ENCODE measurements at places on chromosomes 5 and 9.

- no peak for DNase-seq
These were observed 170.7 kb upstream of the ZNF618 start for GRCh38 chr9:113705306-113705927.

DNA sequence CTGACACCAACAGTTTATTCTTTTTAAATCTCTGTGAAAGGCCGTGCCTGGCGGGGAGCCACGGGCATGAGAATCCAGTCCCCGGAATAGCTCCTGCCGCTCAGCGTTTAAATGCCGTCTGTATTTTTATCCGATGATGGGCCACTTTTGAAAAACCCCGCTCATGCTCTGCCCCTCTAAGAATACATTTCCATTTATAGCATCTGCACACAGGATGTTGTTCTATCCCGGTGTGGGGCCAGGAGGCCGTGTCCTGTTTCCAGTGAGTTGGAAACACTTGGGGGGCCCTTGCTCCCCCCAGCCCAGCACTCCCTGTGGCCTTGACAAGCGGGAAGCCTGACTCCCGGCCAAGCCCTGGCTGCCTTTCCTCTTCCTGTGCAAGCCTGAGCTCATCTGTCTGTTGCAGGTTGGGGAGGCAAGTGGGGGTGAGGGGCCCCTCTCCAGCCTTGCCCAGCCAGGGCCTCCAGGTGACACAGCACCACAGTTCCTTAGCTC is 39.0 kb downstream of the ERGIC1 start:
- peak; percentile 96 for DNase-seq

GRCh38 chr5:152549709-152550108 is 144.6 kb upstream of the NMUR2 start:
- no peak for DNase-seq

DNA sequence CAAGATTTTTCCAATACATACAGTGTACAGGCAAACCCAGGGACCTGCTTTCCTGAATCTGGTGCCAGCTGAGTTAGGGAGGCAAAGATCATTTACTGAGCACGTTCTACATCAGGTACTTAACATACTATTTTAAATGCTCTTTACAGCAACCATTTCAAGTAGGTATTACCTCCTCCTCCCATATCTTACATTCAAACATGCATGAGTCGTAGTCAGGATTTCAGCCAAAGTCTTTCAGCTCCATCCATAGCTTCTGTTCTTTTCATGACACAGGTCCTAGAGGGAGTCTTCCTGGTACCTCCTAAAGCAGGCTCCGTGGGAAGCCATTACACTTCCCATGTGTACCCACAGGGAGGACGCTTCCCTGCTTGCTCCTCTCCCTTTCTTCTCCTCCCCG is 11.7 kb downstream of the KCNV2 start:
- DNase-seq, result no peak

- no peak for DNase-seq
These were observed 67.8 kb downstream of the LHX2 start for GRCh38 chr9:124079176-124079925.

GRCh38 chr9:37425298-37425752 is 2.8 kb downstream of the GRHPR start:
- DNase-seq, result no peak

GRCh38 chr5:92635001-92635461 is 946.0 kb downstream of the NR2F1-AS1 start:
- no peak for DNase-seq

- no peak for DNase-seq
These were observed 47.4 kb downstream of the SPEF2 start for GRCh38 chr5:35665096-35665495.

DNA sequence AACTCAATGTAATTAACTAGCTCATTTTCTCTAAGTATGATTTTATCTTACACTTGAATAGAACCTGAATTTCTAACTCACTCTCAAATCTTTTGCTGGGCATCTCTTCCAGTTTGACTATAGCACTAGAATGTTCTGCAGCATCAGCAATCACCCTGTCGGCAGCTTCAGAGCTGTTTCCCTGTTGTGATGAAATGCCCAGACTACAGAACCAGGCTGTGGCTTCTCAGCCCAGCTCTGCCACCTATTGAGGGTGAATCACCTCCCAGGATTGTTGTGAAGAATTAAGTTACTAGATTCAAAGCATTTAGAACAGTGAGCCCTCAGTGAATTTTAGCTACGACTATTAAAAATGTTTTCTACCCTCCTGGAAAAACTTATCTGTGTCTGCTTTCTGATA is 90.4 kb upstream of the ANKRD55 start:
- DNase-seq, result no peak

- no peak for DNase-seq
These were observed 40.2 kb upstream of the TEX48 start for GRCh38 chr9:114722081-114722621.

DNA sequence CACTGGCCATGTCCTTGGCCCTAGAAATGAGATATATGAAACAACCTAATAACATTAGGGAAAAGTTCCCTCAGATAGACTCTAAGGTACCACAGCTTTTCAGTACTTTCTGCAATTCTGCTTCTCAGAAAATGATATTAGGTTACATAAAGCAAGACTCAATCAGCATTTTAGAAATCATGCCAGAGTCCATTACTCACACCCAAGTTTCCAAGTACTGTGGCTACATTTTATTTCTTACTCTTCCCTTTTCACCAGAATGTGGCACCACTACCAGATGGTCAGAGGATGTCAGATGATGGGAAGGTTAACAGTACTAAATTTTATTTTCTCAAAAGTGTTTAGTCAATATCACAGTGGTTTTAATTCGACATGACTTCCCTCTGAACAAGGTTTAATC is 217.2 kb downstream of the MLLT3 start:
- no peak for DNase-seq

DNA sequence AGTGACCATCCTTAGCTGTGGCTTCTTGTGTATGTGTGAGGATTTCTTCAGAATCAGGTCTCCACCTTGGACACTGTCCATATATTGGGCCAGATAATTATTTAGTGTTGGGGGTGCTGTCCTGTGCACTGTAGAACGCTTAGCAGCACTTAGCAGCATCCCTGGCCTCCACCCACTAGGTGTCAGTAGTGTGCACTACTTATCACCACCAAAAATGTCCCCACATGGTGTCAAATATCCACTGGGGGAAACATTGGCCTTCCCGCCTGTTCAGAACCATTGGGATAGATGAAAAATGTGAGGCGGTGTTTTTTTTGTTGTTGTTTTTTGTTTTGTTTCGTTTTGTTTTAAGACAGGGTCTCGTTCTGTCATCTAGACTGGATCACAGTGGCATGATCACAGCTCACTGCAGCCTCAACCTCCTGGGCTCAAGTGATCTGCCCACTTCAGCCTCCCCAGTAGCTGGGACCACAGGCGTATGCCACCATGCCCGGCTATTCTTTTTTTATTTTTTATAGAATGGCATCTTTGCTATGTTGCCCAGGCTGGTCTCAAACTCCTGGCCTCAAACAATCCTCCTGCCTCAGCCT is 67.7 kb downstream of the TENT4A start:
- no peak for DNase-seq

DNA sequence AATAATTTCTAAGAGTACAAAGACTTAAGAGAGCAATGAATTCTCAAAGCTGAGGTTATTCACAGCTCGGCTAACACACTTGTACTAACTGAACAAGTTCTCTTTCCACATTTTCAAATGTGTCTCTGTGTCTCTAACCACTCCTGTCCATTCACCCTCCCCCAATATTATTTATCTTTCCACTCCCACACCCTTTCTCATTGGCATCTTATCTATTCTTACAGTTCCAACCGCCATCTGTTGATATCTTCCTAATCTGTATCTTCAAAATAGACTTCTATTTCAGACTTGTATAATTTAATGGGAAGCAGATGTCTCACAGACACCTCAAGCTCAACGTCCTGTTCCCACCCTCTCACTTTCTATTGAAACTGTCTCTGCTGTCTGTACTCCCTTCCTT is 205.9 kb downstream of the ANXA1 start:
- no peak for DNase-seq

DNA sequence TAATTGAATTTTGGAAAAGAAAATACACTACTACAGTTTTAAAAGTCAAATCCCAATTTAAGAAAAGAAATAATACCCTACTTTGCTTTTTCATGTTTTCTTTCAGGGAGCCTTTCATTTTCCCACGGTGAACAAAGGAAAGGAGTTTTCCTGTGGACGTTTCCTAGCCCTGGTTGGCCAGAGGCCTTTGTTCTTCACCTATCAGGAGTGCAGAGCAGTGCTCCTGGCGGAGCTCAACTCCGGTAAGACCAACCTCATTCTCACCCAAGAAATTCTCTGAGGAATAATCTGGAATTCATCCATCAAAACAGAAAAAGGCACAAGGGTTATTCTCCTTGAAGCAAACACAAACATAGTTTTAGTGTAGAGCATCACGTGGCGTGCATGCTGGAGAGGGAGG is 248.9 kb downstream of the ADGRV1 start:
- DNase-seq, result peak; percentile 57

- DNase-seq, result no peak
These were observed 120.2 kb downstream of the PSD2 start for GRCh38 chr5:139915834-139916233.

GRCh38 chr5:160289356-160289651 is 23.1 kb downstream of the CCNJL start:
- no peak for DNase-seq

DNA sequence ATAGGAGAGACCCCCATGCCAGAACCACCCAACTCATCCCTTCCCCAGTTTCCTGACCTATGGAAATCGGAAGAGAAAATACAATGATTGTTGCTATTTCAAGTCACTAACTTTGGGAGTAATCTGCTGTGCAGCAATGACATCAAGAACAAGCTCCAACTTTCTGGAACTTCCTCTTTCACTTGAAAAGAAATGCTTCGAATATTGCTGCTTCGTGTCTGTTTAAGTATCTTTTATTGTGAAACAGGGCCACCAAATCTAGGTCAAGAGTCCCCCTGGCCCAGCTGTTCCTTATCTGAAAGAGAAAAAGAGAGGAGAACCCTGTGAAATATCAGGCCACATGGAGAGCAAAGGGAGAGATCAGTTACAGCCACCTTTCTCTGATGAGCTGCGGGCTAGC is 59.4 kb upstream of the DNAH5 start:
- no peak for DNase-seq

DNA sequence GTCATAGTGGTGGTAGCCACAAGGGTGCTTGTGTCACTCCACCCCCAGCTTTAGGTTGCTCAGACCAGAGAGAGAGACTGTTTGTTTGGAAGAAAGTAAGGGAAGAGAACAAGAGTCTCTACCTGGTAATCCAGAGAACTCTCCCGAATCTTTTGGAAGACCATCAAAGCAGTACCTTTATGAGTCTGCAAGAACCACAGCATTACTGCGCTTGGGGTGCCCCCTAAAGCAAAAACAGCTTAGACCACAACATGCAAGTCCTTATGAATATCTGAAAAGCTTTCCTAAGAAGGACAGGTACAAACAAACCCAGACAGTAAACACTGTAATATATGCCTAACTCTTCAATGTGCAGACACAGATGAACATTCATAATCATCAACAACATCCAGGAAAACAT is 1398.6 kb upstream of the C9orf72 start:
- DNase-seq, result no peak

GRCh38 chr5:39717176-39717897 is 292.6 kb upstream of the DAB2 start:
- no peak for DNase-seq

GRCh38 chr9:116322521-116322920 is 168.9 kb downstream of the PAPPA start:
- no peak for DNase-seq
